ENCODE measurements at places on chromosomes 1 and 21. TPM values are rescaled to one million over a fixed set of nuclear protein-coding genes. Genes with fewer than 3 reads are reported as not detected.

DNA sequence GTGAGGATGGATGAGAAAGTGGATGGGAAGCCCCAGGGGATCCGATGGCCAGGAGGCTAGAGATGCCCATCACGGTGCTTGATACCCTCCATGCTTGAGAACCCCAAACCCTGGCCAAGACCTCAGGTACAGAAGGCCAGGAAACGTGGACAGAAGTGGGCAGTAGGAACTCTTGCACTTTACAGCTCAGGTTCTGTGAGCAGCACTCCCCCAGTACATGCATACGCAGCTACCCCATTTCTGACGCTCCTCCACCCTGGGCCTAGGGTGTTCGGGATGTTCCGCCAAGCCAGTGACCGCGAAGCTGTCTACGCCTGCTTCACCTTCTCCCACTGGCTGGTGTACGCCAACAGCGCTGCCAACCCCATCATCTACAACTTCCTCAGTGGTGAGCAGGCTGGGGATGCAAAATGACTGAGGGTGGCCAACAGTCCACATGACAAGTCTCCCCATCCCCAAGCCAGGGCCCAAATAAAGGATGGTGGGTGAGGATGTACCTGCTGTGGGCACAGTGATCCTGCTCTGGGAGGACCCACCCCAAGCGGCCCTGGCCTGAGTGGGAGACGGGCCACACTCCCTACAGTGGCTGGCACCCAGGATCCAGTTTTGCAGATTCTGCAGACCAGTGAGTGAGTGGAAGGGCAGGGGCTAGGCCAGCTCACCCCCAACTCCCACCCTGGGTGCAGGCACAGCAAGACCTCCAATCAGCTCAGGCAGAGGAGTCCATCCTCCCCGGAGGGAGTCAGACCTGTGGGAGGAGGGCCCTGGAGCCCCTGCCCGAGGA is 7.4 kb downstream of the HCRTR1 start:
- no peaks in the 10 kb centered on the region for H3K36me3 ChIP-seq
- no peak overlapping the region for H3K4me3 ChIP-seq
- H3K4me1 ChIP-seq, result no peaks in the 10 kb centered on the region
- DNase-seq, result no peak
- H3K27me3 ChIP-seq, result no peaks in the 10 kb centered on the region

DNA sequence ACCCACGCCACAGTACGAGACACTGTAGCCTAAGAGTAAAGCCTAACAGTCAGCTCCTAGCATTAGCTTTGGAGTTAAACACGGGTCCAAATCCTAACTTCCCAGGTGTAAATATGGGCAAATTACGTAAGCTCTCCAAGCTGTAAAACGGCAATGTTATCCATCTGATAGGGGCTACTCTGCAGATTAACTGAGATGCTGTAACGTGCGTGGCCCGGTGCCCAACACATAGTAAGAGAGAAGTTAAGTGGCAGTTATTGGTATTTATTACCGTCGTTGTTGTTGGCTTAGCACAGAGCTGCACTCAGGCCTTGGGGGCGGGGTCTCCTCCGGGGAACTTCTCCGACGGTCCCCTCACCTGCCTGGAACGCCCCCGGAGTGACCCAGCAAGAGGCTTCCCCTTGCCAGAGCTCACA is 457 bp downstream of the TRAPPC3 start:
- peak overlapping the region; percentile 23 for H3K4me3 ChIP-seq
- peak overlapping the region; percentile 43 for H3K27ac ChIP-seq
- DNase-seq, result no peak
- no peaks in the 10 kb centered on the region for H3K27me3 ChIP-seq
- no peaks in the 10 kb centered on the region for H3K4me1 ChIP-seq

GRCh38 chr1:155166471-155167165 is 6.5 kb downstream of the KRTCAP2 start:
- H3K4me1 ChIP-seq, result no peaks in the 10 kb centered on the region
- DNase-seq, result no peak
- no peak overlapping the region for H3K27ac ChIP-seq
- no peaks in the 10 kb centered on the region for H3K36me3 ChIP-seq

GRCh38 chr1:109716570-109717090 is 4.6 kb downstream of the GSTM5 start:
- H3K27ac ChIP-seq, result no peak overlapping the region
- no peaks in the 10 kb centered on the region for H3K4me1 ChIP-seq
- no peak overlapping the region for H3K4me3 ChIP-seq
- H3K36me3 ChIP-seq, result no peaks in the 10 kb centered on the region
- DNase-seq, result no peak

Gene DISP1
- total RNA-seq, result 8.4 TPM

GRCh38 chr1:158150523-158150922 is 30.2 kb upstream of the CD1D start:
- DNase-seq, result no peak
- peaks cover under 1% of the 10 kb centered on the region for H3K4me1 ChIP-seq
- H3K4me3 ChIP-seq, result no peak overlapping the region
- H3K27me3 ChIP-seq, result no peaks in the 10 kb centered on the region

Gene CYYR1
- 24.8 TPM for total RNA-seq

Gene MATN1
- not detected for total RNA-seq

- H3K36me3 ChIP-seq, result no peaks in the 10 kb centered on the region
- H3K27ac ChIP-seq, result no peak overlapping the region
- no peaks in the 10 kb centered on the region for H3K27me3 ChIP-seq
These were observed 155.4 kb upstream of the KCND3 start for GRCh38 chr1:112144733-112145426.

Measured in aorta (tissue), 5 donors.